Thoracic aorta (tissue), 2 donors: ENCODE measurements at places on chromosomes 5 and 9. TPM values are rescaled to one million over a fixed set of nuclear protein-coding genes. Genes with fewer than 3 reads are reported as not detected.
A peak's percentile ranks its signal among the peaks of the same experiment; 100 is the strongest.

ADAMTS12 gene
- 7.3 TPM for total RNA-seq

FAM221B gene
- total RNA-seq, result not detected

DNA sequence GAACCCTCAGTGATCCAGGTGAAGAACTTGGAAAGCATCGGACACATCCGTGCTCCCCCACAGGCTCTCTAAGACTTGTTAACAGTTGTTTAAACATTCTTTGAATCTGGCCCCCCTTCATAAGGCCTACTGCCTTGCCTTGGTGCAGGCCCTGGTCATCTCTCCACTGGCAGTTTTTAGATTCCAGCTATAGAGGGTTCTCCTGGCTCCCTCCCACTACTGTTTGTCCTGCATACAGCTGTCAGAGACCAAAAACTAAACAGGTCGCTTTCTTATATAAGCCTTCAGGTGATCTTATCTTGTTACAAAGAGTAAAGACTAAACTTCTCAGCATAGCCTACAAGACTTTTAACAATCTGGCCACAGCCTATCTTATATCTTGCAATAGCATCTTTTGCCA, 32.3 kb downstream of the NRG2 start:
- DNase-seq, result no peak

DNA sequence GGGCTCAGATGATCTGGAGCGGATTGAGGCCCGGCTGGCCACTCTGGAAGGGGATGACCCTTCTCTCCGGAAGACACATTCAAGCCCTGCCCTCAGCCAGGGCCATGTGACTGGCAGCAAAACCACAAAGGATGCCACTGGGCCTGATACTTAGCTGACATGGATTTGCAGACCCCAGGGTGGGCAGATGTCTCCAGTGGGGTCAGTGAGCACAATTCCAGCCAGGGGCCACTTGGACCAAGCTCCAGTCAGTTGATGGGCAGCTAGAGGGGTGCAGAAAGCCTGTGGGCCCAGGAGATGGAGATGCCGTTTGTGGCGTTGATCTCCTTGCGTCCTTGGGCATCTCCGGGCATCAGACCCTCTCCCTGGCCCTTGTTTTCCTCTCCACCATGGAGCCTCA, 46.7 kb downstream of the PSD2 start:
- DNase-seq, result no peak

DNA sequence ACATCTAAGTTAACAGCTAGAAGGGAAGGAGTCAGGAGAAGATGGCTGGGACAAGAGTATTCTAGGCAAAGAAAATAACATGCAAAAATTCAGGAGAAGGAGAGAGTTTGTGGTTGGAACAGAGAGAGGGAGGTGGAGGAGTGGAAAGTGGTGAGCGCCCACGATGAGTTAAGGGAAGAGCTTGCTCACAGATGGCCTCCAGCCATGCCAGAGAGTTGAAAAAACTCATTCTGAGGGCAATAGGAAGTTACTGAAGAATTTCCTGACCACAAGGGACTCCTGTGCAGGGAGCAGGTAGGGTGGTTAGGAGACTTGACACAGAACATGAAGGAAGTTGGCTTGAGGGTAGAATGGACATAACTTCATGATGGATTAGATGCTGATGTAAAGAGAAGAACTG, 159.7 kb downstream of the DOCK2 start:
- DNase-seq, result no peak

DNA sequence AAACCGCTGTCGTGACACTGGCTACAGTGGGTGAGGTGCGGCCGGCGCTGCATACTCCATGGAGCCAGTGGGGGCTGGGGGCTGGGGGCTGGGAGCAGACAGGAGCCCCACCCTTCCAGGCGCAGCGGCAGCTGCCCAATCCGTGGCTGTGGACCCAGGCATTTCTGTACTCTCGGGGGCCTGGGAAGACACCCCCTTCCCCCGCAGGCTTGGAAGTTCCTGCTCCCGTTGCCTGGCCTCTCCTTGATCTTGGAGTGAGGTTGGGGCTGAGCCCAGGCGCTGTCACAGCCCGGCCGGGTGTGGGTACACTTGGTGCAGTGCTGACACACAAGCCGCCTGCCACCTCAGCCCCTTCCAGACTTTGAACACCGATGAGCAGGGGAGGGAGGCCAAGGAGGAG, 27.7 kb upstream of the GGTA1 start:
- no peak for DNase-seq

DNA sequence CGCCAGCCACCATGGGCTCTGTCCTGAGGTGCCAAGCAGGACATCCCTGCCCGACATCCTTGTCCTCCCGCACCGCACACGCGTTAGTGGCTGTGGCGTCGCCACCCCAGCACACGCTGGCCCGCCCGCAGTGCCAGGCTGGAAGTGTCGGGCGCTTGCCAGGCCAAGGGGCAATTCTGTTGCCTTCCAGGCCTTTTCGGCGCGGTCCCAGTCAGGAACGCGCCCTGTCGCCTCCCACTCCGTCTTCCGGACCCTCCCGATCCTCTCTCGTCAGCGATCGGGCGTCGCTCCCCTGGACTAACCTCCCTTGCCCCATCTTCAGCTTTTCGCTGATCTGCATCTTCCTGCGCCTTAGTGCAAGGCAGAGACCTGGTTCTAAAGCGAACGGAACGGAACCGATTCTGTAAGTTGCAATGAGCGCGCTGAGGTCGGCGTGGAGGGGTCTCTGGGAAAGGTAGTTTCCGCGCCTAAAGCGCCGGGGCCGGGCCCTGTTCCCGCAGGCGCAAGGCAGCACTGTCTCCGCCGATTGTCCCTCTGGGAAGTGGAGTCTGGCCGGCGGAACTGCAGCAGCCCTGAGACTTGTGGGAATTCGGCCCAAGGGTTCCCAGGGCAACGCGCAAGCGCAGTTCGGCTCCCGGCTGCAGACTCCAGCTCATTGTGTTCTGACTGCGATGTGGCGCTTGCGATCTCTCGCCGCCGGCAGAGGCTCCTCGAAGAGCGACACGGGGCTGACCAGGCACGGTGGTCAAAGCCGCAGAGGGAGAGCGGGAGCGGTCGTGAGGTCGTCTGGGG, at the start of gene ZNF454:
TSS of gene ZNF454 (plus strand) at position 630 of the 792 bp plus-strand sequence. CDS start 1,594 bp downstream, outside the sequence.
- peak; percentile 41 for DNase-seq

GRCh38 chr5:32153723-32154122, 20.4 kb downstream of the GOLPH3 start:
- DNase-seq, result no peak

- no peak for DNase-seq
These were observed 10.6 kb downstream of the HMCN2 start for GRCh38 chr9:130276121-130276520.

DNA sequence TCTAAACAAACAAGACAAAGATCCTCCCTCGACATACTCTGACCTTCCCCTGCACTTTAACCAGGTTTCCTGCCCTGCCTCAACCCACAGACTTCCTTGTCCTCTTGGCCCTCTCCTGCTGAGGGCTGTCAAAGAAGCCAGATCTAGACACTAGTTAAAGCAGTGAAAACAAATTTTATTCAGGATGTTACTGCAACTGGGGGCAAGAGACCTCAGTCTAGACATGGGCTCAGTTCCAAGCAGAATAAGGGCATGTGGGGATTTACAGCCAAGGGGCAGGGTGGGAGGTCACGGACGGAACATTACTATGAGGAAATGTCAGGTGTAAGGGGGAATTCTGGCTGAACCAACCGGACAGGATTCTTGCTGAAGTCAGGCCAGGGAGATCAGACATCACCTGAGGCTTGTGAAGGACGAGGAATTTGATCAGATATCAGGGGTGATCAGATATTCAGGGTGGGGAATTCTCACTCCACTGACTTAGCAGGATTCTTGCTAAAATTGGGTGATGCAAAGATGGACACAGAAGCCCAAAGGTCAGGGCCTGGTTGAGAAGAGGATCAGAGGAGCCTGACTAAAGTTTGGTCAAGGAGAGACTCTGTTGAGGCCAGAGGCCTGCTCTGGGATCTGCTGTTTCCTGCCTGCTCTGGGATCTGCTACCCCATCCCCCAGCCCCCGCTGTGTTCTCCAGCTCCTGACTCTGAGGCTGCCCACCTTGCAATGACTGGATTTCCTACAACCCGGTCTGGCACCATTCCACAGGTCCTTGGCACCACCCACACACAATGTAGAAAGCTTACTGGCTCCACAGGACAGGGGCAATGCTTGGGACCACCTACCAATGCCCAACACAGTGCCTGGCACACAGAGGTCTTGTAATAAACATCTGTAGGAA, 21.5 kb downstream of the GABBR2 start:
- DNase-seq, result no peak

DNA sequence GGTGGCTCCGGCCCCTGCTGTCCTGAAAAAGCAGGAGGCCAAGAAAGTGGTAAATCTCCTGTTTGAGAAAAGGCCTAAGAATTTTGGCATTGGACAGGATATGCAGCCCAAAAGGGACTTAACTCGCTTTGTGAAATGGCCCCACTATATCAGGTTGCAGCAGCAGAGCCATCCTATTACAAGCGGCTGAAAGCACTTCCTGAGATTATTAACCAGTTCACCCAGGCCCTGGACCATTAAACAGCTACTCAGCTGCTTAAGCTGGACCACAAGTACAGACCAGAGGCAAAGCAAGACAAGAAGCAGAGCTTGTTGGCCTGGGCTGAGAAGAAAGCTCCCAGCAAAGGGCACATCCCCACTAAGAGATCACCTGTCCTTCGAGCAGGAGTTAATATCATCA, 89.7 kb downstream of the MLLT3 start:
- DNase-seq, result no peak

GRCh38 chr5:131081913-131082488, 83.1 kb downstream of the HINT1 start:
- DNase-seq, result no peak

DNA sequence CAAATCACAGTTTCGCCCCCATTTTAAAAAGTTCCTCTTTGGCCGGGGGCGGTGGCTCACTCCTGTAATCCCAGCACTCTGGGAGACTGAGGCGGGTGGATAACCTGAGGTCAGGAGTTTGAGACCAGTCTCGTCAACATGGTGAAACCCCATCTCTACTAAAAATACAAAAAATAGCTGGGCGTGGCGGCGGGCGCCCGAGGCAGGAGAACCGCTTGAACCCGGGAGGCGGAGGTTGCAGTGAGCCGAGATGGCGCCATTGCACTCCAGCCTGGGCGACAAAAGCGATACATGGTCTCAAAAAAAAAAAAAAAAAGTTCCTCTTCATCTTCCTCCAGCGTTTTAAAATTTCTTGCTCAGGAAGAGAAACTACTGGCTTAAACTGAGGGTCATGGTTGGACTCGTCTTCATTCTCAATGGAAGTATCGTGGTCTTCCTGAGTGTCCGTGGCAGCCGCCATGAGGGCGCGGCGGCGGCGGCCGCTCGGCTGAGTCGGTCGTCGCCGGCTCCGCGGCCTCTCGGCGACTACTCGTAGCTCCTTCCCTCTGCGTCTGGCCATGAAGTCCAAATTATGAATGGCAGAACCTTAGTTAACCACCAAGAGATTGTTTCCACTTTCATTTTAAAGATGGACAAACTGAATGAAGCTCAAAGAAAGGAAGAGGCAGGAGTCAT, 92.1 kb upstream of the NR5A1 start:
- no peak for DNase-seq

- DNase-seq, result no peak
These were observed 167.2 kb upstream of the HMHB1 start for GRCh38 chr5:143644727-143645126.

DNA sequence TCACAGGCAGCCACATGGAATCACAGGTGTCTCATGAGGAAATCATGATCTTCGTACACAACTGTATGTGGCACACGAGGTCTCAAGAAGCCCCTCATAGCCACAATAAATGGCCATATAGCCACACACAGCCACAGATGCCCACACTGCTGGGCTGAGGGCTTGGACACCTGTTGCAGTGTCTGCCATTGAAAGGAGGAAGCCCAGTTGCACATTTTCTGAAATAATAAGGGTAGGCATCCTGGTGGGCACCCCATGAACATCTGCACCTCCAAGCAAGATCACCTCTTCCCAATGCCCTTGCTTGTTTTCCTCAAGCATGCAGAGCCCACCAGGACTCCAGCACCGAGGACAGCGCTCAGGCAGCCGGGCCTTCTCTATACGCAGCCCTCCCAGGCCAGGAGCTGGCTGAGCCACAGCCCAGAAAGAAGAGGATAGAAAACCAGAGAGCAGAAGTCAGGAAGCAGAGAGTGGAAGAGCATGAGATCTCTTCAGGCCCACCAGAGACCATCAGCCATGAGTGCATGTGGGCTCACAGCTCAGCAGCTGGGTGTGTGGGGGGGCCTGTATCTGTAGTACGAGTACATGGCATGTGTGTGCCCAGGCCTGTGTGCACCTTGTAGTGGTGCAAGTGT, 1.0 kb upstream of the ACSL6 start:
- DNase-seq, result no peak

DNA sequence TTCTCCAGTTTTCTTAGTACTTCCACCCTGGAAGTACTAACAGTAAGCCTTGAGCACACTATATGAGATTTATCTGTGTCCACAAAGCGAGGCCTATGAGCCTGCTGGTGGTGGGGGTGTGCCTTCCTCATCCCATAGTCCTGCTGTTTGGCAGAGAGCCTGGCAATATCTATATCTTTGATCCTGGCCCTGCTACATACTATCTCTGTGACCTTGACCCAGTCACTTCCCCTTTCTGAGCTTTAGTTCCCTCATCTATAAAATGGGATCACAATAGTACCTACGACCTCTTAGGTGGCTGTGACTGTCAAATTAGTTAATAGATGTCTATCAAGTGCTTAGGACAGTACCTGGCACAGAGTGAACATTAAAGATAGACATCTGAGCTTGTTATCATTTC, 114.6 kb upstream of the SAP30L start:
- DNase-seq, result no peak
